ENCODE measurements at places on chromosomes 12 and 14. TPM values are rescaled to one million over a fixed set of nuclear protein-coding genes. Genes with fewer than 3 reads are reported as not detected.

DNA sequence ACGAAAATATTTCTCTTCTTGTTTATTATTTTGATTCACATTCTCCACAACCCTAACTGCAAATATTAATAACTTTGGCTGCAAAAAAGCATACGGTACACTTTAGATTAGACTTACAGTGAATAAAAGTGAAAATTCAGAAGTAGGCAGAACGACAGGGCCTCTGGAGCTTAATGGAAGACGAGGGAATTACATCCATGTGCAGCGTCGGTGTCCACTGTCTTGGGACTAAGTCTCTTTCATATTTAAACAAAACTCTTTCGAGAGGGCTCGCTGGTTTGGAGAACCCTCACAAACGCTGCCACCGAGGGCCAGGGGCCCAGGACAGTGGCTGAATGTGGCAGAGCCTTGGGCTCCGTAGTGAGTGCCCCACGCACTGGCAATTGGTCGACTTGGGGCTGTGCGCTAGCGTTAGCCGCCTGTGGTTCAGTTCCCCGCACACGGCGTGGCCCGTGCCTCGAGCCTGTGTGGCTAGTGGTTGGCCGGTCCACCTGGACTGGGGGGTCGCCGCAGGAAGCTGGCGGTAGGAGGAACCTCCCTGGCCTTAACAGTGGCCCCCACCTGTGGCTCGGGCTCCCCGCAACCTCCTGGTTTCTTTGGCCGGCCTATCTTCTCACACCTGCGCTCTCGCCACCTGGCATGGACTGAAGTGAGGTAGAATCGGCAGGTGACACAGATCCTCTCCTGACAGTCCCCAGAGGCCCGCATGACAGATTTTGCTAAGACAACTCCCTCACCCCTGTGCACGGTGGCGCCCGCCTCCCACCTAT is 739 bp upstream of the PAX9 start:
- DNase-seq = no peak

Gene SLC6A12
- 0.50 TPM for total RNA-seq

Gene CCDC175
- not detected for total RNA-seq

Gene NKX2-1
- total RNA-seq = not detected

DNA sequence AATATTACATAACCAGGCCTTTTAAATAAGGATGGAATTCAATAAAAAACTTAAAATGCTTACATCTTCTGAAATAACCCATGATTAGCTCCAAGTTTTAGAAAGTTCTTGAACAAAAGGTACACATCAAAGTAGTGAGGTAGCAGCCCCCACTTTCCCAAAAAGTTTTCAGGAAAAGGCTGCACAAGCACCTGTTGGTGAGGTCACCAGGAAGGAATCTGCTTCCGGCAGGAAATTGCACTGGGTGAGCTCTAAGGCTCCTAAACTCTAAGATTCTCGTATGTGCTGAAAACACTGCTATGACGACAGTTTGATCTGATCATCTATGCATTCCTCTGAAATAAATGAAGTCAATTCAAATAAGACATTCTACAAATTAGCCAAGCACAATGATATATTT is 34.3 kb upstream of the TTC7B start:
- no peak for DNase-seq

Gene LRRK2
- 6.8 TPM for total RNA-seq

DNA sequence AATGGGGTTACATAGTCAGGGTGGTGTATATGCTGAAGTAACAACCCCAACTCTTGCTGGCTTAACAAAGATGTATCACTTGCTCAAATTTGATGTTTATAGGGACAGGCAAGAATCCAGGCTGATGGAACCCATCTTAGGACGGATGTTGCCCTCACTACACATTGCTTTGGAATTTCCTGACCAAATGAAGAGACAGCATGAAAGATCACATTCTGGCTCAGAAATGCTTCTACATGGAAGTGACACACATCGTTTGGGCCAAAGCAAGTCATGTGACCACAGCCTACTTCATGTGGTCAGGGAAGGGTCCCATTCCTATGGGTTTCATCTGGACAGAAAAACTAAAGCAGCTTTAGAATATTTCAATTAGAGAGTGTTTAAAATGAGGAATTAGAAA is 345.8 kb downstream of the TMEM132D start:
- DNase-seq = no peak

DNA sequence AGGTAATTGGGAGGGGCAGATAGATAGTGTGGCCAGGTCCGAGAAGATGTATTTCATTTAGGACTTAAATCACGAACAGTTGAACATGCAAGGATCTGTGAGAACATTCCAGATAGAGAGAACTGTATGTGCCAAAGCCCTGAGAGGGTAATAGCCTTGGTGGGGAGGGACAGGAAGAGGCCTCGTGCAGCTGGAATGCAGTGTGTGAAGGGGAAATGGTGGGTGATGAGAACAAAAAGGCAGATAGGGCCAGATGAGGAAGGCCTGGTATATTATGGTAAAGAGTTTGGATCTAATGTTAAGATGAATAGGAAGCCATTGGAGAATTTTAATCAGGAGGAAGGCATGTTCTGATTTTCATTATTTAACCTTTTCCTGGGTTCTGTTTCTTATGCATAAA is 136.3 kb downstream of the TPH2 start:
- no peak for DNase-seq

Gene P2RX7
- total RNA-seq = 0.17 TPM

DNA sequence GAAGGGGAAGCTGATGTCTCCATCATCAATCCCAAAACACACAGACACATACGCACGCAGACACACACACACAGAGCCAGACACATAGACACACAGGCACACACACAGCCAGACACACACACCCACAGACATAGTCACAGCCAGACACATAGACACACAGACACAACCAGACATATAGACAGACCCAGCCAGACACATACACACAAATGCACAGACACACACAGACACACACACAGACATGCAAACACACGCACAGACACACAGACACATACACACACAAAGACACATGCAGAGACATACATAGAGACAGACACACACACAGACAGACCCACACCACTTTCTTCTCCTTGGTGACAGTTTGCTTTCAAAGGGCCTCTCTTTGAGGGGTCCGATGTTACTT is 6.3 kb downstream of the CCDC197 start:
- no peak for DNase-seq

DNA sequence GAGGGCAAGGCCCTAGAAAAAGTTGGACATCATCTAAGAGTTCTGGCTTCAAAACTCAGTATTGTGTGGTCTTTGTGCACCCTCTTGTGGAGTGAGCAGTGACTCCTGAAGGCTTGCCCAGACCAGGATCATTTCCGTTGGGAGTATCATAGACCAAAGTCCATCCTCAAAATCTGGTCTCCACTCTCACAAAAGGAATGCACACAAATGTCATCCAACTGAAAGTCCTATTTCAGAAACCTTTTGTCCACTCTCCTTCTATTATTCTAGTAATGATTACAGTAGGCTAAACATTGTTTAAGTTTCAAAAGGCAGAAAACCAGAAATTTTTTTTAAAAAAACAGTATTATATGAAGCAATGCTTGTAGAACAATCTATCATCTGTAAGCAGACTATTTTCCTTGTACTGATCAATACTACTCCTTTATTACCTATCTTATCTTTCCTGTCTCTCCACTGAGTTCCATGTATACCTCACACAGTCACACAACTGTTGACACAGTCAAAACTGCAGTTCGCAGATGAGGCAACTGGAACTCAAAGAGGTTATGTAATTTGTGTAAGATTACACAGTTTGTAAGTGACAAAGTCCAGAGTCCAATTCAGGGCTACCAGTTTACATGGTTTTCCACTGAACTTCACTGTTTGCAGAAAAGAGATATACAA is 41.4 kb downstream of the COX16 start:
- DNase-seq = no peak

GRCh38 chr14:73776194-73776537 is 62.0 kb upstream of the PNMA1 start:
- no peak for DNase-seq

Gene MYH6
- total RNA-seq = 44.1 TPM

- no peak for DNase-seq
These were observed 266.9 kb upstream of the PELI2 start for GRCh38 chr14:55851301-55851700.

- DNase-seq = no peak
These were observed 12.9 kb downstream of the RIMBP2 start for GRCh38 chr12:130702966-130703732.

DNA sequence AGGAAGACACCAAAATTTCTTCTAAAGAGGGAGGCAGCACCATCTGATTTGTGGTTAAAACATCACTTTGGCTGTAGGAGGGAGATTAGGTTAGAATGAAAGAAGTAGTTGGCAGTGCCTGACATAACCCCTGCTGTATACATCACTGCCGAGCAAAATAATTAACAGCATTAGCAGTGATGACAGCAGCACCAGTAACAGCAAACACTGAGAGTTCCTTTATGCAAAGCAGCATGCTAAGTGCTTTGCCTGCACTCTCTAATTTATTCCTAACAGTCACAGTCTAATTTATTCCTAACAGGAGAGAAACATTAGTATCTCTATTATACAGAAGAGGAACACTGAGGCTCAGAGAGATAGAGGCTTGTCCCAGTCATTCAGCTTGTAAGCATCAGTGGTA is 1469.7 kb downstream of the AACS start:
- no peak for DNase-seq

Gene NANOG
- not detected for total RNA-seq

DNA sequence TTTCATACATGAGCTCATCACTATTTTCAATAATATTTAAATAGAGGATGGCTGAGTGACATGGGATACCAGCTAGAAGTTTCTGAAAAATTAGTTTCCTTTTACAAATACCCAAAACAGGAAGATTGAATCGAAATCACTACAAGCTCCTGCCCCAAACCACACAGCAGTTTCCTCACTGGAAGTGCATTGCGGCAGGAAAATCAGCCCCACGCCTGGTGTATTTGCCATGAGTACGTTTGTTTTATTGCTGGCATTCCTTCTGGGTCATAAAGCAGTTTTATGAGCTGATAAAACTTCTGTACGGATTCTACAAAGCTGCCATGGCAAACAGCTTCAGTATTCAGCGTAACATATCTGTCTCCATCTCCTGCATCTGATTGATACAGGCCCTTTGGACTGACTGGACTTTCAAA is 23.7 kb downstream of the CDC42BPB start:
- no peak for DNase-seq

Gene CHST11
- total RNA-seq = 1.1 TPM

GRCh38 chr12:132611620-132612019 is 1.2 kb upstream of the LRCOL1 start:
- no peak for DNase-seq

GRCh38 chr14:56650979-56651378 is 71.4 kb downstream of the TMEM260 start:
- no peak for DNase-seq

Gene CLEC2D
- total RNA-seq = 1.9 TPM

Gene TAMALIN
- 8.0 TPM for total RNA-seq

Gene MAP3K9
- total RNA-seq = 2.1 TPM

DNA sequence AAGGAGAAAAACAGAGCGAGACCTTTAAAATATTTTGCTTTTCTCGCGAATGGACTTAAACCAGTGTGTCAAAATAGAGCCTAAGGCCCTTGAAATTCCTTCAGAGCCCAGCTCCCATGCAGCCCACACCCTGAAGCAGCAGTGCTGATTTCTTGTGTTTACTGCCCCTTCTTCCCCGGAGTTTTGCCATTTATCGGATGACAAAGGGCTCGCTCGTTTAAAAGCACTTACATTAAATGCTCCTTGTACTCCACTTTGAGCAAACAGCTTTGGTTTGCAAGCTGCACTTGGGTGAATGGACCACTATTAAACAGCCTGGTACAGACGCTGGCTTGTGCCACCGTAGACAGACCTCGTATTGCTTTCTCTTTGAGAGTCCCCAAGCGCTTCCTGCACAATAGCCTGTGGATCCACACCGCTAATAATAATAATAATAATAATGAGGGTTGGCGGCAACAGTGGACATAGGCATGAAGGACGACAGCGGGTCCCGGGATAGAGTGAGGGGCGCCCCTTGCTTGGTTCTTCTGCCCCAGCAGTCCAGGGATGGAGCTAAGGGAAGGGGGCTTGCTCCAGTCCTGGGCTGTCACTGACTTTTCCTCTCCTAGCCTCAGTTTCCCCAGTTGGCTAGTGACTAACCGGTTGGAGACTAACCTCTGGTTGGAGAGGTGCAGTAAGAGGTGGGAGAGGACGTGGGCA is 6.6 kb downstream of the DLK1 start:
- no peak for DNase-seq

DNA sequence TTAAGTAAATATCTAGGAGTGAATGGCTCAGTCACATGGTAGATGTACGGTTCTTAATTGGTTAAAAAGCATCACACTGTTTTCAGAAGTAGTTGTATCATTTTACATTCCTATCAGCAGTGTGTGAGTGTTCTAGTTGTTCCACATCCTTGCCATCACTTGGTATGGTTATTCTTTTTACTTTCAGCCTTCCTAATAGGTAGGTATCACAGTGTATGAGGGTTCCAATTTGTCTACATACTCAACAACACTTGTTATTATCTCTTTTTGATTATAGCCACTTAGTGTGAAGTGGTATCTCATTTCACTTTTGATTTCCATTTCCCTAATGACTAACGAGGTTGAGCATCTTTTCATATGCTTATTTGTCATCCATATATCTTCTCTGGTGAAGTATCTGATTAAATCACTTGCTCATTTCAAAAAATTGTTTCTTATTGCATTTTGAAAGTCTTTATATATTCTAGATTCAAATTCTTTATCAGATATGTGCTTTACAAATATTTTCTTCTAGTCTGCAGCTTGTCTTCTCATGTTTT is 3.5 kb upstream of the SPRYD3 start:
- no peak for DNase-seq

Gene INF2
- total RNA-seq = 26.3 TPM

DNA sequence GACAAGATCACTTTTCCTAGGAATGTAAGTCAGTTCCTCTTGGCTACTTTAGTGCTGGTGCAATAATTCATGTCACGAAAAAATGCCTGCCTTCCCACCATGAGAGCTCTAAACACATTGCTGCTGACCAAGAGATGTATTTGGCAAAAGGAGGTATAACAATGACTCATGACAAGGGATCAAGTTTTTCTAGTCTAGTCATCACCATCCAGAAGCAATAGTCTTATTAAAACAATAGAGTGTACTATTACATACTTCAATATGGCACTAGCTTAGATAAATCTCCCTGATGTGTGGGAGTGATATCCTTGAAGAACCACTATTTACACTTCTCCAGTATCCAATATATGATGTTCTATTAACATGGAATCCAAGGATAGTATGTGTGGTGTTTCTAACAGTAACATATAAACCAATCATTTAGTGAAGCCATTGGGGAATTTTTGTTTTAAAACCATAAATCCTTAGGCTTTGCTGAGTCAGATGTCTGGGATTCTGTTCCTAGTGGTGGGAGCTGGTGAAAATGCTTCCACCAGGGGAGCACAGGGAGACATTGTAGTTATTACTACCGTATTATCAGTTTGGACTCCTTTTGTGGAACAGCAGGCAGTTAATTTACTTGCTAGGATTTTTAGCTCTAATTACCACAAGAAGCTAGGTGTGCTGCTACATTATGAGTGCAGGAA is 1387.5 kb downstream of the LRFN5 start:
- no peak for DNase-seq

Gene RNF31
- 53.5 TPM for total RNA-seq

- DNase-seq = no peak
These were observed 44.6 kb upstream of the ANO2 start for GRCh38 chr12:5989621-5990020.

- no peak for DNase-seq
These were observed 19.9 kb downstream of the CLEC6A start for GRCh38 chr12:8475508-8476203.
